ENCODE measurements at places on chromosomes 3 and 15.

GRCh38 chr15:51869060-51869421, 39.6 kb downstream of the TMOD3 start:
- no peak for DNase-seq

DNA sequence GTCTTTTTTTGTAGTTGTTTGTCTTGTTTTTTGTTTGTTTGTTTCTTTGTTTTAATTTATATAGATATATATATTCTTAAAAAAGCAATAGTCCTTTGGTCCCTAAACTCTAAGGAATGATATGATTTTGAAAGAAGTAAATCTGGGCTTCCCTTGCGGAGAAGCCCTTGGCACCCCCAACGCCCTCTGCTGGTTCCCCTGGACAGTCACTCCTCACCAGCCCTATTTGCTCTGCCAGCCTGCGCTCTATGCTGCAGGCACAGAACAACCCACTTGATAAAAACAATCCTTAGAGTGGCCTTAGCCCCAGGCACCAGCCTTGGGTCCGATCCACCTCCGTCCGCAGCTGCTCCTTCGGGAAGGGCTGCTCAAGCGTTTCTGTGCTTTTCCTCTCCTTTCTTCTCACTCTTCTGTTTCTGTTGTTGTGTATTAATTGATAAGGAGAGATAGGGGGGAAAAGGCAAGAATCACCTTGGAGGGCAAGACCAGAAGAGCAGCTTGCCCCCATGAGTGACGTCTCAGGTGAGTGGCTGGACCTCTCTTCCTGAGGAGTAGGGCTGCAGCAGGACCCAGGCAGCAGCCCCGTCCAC, 13.7 kb upstream of the PARP6 start:
- DNase-seq = peak; percentile 18

DNA sequence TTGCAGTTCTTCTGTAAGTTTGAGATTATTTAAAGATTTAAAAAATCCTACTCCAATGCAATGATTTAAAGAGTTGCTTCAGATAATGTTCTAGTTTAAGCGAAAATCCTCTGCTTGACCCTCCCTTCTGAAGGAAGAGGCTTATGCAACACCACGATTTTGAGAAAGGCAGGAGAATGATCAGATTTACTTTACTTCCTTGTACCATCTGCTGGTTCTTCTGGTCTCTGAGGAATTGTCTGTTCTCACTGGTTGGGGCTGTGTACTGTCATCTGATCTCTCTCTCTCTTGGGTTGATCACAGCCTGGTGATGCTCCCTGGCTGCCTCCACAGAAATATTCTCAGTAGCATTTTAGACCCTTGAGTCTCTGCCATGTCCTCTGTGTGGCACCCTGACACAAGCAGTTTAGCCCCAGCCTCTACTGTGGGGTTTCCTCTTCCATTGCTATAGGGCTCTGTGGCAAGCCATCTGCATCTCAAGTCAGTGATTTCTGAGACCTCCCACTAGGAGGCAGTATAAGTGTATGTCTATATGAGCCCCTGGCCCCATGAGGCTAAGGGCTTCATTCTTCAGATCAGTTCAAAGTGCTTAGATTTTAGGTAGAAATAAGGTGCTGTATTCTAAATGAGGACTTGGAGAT, 50.8 kb upstream of the PLAAT1 start:
- DNase-seq = no peak

DNA sequence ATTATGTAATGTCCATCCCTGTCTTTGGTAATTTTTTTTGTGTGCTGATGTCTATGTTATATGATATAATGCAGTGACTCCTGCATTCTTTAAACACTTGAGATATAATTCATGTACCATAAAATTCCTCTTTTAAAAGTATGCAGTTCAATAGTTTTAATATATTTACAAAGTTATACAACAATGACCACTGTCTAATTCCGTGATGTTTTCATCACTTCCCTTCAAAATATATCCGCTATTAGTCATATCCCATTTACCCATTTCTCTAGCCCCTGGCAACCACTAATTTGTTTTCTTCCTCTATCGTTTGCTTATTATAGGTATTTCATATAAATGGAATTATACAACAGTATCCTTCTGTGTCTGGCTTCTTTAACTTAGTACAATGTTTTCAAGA, 64.9 kb upstream of the SUCLG2 start:
- DNase-seq = no peak

GRCh38 chr3:70984776-70985482, 598.6 kb downstream of the FOXP1 start:
- no peak for DNase-seq

- DNase-seq = no peak
These were observed 2.3 kb downstream of the RARB start for GRCh38 chr3:25430287-25430934.

- DNase-seq = no peak
These were observed 317.7 kb upstream of the TPRG1 start for GRCh38 chr3:188853856-188854771.

- DNase-seq = no peak
These were observed 39.0 kb downstream of the U2SURP start for GRCh38 chr3:143040261-143040879.

- DNase-seq = peak; percentile 27
These were observed 2.8 kb upstream of the ISG20 start for GRCh38 chr15:88636050-88636449.

- DNase-seq = no peak
These were observed 52.4 kb upstream of the CHST2 start for GRCh38 chr3:143067201-143067600.

Data from immature natural killer cell (primary cell).